NCI-H1930 (cell line): ENCODE measurements at places on chromosomes 1 and 21.

DNA sequence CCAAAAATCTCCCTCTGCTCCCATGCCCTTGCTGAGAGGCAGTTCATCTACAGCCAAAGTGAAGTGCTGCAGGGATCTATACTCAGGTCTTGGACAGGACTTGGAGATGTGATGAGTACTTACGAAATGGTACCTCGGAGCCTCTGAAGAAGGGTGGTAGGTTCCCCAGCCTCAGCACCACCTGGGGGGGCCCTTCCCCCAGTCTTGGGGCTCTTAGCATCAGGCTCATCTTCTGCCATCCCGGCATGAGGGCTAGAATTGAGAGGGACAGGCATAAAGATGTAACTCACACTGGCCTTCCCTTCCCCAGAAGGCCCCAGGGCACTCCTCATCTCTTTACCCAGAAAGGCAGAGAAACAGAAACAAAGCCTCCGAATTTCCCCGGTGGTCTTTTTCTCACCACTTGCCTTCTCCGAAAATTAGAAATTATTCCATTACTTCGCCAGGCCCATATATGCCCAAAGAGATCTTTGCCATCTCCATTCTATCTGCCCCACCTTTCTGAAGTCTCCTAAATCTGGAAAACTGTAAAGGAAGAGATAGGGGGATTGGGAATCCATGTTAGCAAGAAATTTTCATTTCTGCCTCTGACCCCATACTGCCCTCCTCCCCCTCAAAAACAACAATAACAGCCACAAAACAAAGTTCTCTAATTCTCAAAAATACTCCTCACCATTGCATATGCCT lies 827 bp downstream of the RFX5 start:
- DNase-seq: no peak

DNA sequence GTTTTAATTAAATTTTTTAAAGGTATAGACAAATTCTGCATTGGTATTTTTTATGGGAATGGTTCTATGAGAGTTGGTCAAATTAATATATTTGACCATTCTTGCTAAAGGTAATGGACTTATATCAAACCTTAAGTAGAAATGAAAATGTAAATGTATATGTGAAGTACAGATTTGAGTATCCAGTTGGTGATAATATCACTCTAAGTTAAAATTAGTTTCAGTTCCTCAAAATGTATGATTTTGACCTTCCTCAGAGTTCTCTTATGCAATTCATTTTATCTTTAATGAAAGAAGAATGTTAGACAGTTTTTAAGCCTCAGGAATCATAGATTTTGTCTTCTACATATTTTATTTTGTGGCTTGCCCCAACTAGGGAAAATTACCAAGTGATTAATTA lies 1291.5 kb upstream of the B3GALT2 start:
- no peak for DNase-seq

DNA sequence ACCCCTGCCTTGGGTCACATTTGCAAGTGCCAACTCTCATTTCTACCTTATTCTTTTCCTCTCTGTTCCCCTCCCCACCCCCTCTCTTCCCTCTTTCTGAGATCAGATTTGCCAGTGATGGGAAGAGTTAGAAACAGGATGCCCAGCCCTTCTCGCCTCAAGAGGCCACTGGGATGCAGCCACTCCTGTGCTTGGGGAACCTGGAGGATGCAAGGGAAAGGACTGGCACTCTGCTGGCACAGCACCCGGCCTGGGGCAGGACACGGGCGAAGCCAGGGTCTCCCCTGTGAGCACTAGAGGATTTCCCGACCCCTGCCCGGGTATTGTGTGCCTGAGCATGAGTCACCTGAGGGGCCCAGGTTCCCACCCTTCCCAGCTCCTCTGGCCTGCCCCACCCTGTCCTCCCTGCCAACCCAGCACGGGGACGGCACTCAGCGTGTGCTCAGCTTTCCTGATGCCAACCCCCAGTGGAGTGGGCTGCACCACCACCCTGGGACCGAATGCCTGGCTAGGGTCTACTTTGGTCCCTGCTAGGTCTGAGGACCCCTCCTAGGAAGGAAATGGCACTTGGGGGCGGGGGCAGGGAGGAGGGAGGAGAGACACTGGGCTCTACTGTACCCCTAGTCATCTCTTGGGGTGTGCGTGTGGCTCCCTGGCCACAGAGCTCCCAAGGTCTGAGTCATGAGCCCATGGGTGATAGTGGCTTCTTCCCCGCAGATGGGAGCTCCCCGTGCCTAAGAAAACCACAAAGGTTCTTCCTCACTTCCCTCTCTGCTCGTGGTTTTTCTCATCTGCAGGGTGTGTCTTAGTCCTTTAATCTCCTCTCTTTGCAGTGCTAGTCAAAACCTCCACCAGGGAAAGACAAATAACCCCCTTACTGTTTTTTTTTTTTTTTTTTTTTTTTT lies 12.4 kb downstream of the LMNA start:
- DNase-seq: no peak

DNA sequence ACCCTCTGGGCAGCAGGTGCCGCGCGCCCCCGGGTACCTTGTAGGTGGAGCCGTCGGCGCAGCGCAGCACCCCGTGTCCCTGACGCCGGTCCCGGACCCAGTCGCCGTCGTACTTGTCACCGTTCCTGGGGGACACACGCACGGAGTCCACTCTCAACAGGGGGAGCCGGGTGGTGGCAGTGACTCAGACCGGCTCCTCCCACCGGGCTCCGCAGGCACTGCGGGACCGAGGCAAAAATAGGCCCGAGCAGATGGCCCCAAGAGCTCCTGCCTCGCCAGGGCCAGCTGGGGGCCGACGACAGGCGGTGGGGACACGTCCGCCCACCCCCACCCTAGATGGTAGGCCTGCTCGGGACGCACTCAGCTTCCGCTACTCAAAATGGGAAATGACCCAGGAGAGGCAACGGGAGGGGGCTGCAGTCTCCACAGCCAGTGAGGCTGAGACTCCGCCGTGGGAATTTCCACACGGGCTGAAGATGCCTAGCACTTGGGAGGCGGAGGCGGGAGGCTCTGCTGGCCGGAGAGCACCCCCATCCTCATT lies 6.3 kb downstream of the MORN1 start:
- DNase-seq: no peak

GRCh38 chr21:41763996-41764395 lies 2.9 kb downstream of the RIPK4 start:
- no peak for DNase-seq

GRCh38 chr1:228837817-228838716 lies 102.8 kb downstream of the RHOU start:
- DNase-seq: no peak

DNA sequence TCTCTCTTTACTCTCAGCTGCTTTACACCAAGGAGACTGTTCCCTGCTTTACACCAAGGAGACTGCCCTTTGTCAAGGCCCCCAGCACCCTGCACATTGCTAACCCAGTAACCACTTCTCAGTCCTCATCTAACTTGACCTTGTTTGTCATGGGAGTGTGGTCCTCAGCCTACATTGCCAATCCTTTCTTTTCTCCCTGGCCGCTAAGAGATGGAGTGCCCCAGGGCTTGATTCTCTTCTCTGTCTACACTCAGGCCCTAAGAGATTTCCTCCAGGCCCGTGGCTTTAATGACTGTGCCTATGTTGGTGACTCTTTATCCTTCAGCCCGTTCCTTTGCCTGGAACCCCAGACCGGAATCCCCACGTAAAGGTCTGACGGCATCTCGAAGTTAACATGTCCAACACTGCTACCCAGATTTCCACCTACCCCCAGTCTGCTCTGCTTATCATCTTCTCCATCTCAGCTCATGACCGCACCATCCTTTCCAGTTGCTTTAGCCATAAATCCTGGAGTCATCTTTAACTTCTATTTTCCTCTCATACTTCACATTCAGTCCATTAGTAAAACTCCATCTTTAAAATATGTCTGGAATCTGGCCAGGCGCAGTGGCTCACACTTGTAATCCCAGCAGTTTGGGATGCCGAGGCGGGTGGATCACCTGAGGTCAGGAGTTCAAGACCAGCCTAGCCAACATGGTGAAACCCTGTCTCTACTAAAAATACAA lies 9.5 kb upstream of the SEMA4A start:
- DNase-seq: no peak

- DNase-seq: no peak
Observed at GRCh38 chr1:246526380-246526779, 19.3 kb upstream of the SMYD3 start.

DNA sequence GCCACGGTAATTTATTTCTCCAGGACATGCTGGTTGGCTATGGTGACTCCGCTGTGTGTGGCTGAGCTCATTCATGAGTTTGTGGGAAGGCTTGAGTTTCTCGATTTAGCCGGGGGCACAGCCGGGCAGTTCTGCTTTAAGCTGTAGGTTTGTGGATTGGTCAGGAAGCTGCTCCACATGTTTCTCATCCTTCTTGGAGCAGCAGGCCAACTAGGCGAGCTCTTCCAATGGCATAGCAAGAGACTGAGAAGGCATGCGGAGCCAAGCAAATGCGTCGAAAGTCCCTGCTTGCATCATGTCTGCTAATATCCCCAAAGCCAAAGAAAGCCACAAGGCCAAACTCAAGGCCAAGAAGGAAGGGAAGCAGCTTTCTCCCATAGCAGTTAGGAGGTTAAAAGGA lies 71.6 kb upstream of the GREM2 start:
- no peak for DNase-seq

DNA sequence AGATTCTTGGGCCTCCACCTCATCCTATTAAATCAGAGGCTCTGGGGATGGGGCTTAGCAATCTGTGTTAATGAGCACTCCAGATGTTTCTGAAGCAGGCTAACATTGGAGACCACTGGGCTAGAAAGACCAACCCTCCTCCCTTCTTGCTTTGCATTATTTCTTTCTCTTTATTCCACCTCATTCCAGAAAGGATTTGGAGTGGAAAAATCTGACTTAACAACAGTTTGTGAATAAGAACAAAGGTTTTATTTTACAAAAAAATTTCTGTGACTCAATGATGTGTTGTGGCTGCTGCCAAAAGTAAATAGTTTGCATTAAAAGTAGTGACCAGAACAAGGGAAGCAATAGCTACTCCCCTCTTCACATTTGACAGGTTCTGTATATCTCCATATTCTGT lies 79.4 kb downstream of the TGFB2 start:
- no peak for DNase-seq

- DNase-seq: no peak
Observed at GRCh38 chr1:4307911-4308545, 346.4 kb upstream of the AJAP1 start.

GRCh38 chr1:181075766-181076350 lies 12.6 kb upstream of the IER5 start:
- DNase-seq: no peak

DNA sequence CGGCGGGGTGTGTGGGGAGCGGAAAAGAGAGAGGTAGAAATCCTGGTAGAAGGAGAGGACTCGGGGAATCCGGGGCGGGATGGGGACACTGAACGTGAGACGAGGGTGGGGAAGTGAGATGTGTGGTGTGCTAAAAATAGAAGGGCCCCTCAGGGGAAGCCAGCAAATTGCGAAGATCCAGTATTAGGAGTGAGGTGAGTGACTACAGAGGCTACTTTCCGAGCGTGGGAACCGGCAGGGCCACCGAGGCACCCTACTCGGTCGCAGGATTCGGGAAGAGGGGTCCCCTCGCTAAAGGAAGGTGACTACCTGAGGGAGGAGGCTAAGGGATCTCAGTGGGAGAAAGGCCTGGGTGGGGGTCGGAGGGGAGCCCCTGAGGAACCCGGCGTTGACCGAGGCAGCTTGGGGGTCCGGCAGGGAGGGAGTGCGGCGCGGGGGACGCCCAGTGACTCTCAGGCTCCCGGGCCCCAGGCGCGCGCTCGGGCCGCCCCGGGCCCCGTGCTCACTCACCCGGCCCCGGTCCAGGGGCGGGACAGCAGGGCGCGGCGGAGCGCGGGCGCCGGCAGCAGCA lies 318 bp downstream of the ALDH4A1 start:
- no peak for DNase-seq

GRCh38 chr1:240255922-240256321 lies 164.2 kb downstream of the FMN2 start:
- no peak for DNase-seq

GRCh38 chr21:35075546-35075945 lies 26.4 kb upstream of the RUNX1 start:
- no peak for DNase-seq

- DNase-seq: no peak
Observed at GRCh38 chr1:234316937-234317336, 56.3 kb upstream of the COA6 start.

DNA sequence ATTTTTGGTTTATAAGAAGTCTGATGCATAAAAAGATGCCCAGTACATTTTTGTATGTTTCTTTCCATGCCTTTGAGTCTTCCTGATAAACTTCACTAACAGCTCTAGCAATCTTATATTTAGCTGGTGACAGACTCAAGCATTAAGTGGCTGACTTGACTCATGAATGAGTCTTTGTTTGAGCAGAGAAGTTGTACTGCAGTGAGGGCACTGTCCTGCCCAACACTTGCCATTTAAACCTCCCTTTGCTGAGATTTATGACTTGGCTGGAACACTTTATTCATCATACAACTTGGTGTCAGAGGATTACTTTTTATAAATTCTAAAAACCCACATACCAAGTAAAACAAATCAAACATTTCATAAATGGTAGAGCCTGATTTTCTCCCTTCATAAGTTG lies 14.6 kb upstream of the CAMSAP2 start:
- no peak for DNase-seq

DNA sequence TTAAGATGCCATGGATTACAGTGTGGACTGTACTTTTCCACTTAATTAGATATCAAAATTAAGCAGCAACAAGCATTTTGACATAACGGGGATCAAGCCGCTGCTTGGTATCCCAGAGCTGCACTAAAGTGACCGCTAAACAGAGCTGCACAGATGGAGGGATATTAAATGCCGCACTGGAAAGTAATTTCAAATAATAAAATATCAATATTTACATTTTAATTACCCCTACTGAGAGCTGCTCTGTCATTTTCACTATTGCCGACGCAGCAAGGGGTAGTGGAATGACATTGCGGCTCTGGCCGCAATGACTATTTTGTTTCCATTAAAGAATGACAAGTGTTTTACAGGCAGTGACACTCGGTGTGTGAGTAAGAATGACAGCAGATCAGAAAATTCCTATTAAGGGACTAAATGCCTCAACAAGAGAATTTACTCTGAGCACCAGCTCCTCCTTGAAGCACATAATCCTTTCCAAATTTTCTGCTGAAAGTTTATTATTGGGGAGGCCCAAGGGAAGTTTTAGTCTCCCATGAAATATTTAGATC lies 109.1 kb upstream of the USH2A start:
- DNase-seq: peak; percentile 37

DNA sequence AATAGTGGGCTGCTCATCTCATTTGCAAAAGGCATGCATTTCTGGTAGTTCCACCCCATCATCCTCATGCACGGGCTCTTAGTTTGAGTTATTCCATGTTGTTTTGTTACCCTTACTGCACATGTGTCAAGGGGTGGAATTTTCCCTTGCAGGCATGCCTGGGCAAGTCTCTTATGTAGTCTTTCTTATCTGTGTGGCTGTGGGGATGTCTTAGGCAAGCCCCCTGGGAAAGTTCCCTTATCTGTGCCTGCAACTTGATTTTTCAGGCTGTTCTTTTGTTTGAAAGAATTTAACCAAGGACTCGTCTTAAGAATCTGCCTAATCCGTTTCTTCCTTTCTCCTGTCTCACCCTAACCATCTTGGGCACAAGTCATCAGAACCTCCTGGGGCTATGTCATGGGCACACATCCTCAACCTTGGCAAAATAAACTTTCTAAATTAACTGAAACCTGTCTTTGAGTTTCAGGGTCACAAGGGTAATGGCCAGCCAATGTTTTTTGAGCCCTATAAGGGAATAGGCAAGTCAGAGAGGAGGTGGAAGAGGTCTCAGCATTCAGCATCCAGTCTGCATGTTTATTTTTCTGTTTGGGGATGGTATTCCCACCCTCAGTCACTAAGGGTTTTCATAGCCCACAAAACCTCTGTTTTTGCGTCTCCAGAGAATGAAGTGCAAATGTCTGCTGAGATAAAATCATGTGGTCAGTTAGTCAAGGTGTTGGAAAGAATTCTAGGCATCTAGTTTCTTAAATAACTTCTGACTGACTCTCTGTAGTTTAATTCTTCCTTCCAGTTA lies 579.7 kb downstream of the PLA2G4A start:
- DNase-seq: no peak
